ENCODE measurements at places on chromosomes 13 and 19.

DNA sequence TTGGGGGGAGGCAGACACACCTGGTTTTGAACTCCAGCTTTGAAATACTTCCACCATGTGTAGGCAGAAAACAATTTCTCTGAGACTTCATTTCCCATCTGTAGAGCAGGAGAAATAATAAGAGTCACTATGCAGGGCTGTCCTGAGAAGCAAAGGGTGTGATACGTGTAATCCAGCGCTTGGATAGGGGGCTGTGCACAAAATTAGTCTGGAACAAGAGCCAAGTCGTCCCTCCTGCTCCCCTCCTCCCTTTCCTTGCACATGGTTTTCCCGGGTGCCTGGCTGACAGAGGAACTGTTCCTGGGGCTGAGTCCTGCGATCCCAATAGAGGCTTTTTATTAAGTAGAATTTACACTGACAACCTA lies 29.6 kb upstream of the UBE2L5 start:
- DNase-seq = no peak

DNA sequence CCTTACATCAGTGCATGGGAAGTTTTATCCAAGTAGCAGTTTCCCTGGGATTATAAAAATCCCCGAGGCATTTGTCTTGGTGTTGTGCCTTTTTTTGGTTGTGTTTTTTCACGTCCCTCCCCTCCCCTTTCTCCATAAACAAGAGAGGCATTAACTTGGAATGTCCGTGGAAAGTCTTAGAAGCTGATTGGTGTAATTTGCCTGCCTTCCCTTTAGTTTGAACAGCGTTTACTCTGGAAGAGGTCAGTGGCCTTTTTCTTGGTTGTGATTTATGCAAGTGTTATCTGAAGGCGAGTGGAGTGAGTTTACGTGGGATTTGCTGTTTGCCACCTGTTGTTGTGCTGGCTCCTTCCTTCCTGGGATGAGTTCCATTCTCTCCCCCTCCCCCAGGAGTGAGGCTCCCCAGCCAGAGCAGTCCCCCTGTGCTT lies 7.2 kb downstream of the ACTN4 start:
- no peak for DNase-seq

DNA sequence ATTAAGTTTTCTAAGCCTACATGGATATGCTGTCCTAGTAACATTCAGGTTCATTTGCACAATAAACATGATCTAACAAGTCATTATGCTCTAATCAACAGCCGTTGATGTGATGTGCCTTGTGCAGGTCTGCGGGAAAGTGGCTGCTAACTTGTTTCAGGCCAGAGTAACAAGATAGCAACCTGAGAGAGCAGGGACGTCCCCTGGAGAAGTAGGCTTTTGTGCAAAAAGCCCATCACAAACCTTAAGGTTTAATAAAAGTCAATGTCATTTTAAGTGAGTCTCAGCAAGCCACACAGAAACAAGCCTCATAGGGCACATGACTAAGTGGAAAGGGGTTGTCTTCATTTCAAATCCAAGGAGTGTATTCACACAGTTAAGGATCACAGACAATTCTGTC lies 17.6 kb downstream of the FOXO1 start:
- no peak for DNase-seq

DNA sequence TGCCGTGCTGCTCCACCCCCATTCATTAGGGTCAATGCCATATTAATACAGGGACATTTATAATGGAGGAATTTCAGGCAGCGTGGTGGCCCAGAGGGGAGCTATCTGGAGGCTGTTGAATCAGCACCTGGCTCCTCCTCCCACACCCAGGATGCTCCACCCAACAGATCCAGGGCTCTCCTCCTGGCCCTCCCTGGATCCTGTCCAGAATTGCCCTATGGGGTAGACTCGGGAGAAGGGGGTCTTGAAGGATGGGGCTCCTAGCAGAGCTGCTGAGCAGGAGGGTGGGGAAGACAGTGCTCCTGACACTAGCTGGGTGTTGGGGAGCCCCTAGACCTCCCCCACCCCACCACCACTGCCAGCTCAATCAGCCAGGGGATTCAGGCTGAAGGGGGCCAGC lies 5.2 kb upstream of the OR10H5 start:
- no peak for DNase-seq

DNA sequence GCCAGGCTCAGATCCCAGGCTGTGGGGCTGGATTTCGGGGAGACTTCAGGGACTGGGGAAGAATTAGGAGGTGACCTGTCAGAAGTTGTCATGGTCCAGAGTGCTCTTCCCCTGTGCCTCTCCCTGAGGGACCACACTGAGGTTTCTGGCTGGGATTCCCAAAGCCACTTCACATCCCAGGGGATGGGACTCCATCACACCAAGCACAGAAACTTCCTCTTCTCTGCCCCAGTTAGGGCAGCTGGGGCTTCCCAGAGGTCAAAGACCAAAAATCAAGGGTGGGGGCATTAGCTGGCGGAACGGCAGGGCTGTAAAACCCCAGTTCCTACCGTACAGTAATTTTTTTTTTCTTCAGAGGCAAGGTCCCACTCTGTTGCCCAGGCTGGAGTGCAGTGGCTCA lies 7.4 kb downstream of the FCER2 start:
- DNase-seq = no peak

GRCh38 chr19:5534787-5535586 lies 32.8 kb downstream of the TINCR start:
- no peak for DNase-seq

DNA sequence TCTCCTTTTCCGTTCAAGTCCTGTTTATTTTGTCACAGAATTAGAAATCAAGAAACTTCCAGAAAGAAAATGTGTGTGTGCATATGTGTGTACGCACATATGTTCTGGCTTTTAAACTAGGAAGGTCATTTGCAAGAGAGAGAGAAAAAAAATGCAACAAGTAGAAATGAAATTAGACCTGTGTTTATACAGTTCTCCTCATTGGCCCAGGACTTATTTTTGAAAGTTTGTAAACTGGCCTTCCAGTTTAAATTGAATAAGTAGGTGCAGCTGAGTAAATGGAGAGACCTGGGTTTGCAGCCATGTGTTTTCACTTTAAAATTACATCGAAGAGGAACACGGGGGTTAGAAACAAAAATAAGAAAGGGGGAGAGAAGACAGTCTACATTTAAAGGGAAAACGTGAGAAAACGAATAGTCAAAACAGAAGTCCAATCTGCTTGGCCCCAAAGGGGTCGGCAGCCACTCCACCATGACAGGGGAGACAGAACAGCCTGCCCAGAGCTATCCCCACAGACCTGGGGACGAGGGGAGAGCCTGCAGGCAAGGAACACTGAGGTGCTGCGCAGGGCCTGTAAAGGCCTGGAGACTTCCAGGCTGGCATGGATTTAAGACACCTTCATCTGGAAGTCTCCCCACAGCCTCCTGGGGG lies 216.8 kb upstream of the MAB21L1 start:
- no peak for DNase-seq

- peak; percentile 20 for DNase-seq
Measured at GRCh38 chr19:35327642-35328041, 1.3 kb upstream of the CD22 start.

DNA sequence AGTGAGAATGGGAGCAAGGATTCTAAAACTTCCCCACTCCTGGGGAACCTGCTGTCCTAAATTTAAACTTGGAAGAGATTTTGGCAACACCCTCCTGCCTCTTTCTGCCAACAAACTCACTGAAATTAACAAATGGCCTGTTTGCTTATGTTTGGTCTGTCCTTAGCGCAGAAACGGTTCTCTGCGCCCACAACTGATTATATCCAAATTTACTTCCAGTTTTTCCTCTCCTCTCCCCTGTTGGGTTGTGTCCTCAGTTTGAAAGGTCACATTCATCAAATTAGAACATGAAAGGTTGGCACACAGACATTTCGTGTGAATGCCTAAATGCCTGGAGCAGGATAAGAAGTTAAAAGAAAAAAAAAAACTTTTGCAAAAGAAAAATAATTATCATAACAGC lies 56.4 kb upstream of the MRI1 start:
- no peak for DNase-seq

GRCh38 chr13:45816427-45816826 lies 35.1 kb downstream of the SIAH3 start:
- no peak for DNase-seq

DNA sequence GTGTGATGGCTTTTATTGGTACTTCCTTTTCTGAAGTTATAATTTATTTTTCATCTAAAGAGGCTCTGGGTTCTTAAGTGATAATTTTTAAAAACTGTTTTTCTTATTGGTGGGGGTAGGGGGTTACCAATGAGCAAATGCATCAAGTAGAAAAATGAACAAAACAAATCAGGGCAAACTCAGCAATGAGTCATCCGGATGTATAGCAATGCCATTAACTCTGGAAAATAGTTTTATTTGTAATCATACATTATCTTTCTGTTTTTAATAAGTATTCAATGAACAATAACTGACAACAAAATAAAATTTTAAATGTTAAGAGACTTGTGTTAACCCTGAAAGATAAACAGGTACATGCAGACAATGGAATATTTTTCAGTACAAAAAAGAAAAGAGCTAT lies 67.6 kb downstream of the UFM1 start:
- DNase-seq = no peak
